ENCODE measurements at places on chromosomes 2 and 18.

- no peak for DNase-seq
Measured at GRCh38 chr2:140128909-140129308, 1348.7 kb upstream of the NXPH2 start.

DNA sequence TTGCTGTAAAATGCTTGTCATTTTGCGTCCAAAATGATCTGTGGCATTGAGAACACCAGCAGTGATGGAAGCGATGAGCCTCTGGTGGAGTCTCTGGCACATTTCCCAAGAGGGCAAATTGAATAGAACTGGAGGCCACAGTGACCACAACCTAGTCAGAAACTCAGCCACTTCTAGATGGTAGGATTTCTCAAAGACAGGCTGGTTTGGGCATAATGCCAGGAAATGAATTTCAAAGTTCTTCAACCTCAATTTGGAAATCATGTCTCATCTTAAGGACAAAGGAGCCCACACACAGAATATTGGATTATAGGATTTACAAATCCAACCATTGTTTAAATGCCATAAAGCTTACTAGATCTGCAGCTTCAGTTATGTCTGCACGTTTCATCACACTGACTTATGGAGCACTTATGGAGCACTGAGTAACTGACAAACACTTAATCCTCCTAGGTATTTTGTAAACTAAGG lies 132.1 kb downstream of the COL6A3 start:
- DNase-seq, result no peak

DNA sequence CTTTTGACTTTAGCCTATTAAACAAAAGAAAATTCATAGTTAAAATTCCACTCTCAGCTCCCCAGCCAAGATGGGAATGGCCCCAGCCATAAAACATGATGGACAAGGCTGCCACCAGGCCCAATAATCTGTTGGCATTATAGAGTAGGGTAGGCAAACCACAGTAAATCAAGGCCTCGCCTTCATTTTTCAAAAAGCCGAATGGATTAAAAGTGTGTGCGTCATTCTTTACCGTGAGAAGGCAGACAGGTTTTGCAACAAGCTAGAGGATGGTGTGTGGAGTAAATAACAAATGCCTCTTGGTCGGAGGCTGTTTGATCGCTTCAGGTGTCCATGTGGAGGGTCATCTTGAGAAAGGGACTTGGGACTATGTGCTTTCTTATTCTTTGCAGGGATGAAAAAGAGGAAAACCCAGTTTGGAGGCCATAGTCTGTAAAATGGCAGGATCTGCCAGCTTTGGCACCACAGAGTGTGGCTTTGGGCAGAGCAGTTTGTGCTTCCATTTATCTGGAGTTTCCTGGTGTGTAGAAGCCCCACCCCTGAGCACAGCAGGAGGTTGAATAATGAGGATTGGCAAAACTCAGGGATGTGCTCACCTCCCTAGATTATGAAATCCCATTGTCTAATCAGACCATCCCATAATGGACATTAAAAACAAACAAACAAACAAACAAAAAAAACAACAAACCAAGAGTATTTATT lies 57.1 kb upstream of the ITGB6 start:
- no peak for DNase-seq

DNA sequence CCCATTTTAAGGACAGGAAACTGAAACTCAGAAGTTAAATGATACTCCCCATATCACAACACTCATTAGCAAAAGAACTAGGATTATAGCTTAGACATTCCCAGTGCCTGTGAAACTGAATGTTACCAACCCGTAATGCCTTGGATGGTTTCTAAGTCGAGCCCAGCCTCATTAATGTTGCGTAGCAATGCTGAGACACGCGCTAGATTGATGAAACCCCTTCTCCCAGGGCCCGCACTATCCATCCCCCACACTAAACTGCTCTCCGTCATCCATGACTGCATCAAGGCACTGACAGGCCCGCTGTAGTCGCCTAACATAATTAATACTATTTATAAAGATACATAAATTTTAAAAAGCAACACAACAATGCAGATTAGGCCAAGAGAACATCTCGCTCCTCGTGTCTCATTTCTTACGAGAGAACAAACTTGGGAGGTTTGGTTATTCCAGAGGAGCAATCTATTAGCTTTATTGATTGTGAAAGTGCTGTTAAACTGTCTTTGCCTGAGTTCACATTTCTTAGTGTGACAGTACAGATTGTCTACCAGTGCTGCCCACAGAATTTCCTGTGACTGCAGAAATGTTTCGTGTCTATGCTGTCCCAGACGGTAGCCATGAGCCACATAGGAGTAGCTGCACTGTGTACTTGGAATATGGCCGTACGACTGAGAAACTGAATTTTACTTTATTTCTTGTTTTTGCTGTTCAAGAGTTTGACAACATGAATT lies 312.2 kb upstream of the RAB12 start:
- no peak for DNase-seq

- DNase-seq, result no peak
Measured at GRCh38 chr2:211463397-211463796, 907.0 kb downstream of the CPS1 start.

- DNase-seq, result no peak
Measured at GRCh38 chr2:202434472-202434871, 58.3 kb downstream of the BMPR2 start.

DNA sequence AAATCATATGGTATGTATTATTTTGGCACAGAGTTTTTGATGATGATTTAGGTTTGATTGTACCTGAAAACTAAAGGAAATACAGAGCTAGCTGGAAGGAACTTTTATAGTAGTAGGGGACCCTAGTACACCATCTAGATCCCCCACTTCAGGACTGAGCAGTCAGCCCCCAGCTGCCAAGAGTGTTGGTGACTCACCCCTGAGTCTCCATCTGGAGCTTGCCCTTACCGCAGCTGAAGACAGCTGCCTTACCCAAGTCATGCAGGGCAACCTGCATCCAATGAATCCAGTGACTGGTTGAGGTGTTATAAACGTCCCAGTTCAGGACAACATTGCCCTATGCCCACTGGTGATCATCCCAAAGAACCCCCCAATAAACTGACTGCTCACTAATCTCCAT lies 15.3 kb downstream of the PMS1 start:
- no peak for DNase-seq

GRCh38 chr18:77647472-77647871 lies 397.8 kb downstream of the GALR1 start:
- DNase-seq, result no peak

GRCh38 chr2:7881466-7881865 lies 800.4 kb upstream of the ID2 start:
- no peak for DNase-seq

GRCh38 chr2:70529610-70530009 lies 24.0 kb downstream of the TGFA start:
- DNase-seq, result no peak
